Hepatic stellate cell (primary cell): ENCODE measurements at places on chromosomes 6 and 20.

DNA sequence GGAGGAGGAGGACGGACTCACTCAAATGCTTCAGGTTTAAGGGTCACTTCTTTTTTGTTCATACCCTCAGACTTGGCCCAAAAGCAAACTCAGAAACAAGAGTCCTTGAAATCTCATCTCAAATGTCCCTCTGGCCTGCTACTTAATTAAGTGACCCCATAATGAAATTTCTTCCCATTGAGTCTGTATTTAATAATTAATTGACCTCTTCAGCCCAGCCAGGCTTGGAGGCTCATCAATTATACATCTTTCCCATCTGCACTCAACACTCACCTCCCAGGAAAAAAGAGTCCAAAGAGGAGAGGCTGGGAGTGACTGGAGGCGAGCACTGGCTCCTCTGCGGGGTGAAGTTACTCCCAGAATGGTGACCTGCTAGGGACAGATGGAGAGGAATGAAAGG lies 90.5 kb upstream of the EYA2 start:
- DNase-seq, result no peak

GRCh38 chr20:58099956-58100730 lies 128.3 kb downstream of the ANKRD60 start:
- no peak for DNase-seq

GRCh38 chr20:5046656-5047339 lies 45.5 kb upstream of the SLC23A2 start:
- no peak for DNase-seq

DNA sequence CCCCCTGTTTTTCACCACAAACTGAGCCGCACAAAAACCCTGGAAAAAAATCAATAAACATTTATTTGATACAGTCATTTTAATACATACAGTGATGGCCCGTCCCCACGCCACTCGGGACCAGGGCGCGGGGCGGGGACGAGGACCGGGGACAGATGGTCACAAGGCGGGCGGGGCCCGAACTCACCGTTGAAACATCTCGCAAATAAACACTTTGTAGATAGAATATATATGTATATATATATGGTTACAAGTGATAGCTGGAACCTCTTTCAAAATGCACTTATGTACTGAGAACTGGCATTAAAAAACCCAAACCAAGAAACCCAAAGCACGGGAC lies 418 bp upstream of the UCKL1 start:
- no peak for DNase-seq

DNA sequence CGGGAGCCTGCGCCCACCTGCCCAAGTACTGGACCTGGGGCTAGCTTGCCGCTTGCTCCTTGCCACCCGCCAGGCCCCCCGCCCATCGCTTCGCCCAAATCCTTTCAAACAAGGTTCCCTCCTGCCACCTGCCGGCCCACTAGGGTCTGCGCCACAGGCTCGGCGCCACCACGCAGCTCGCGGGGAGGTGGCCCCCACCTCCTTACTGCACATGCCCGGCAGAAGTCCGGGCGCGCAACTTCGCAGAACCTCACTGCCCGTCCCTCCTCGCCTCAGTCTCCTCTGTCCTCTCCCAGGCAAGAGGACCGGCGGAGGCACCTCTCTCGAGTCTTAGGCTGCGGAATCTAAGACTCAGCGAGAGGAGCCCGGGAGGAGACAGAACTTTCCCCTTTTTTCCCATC lies 11.2 kb downstream of the GNAS-AS1 start:
- no peak for DNase-seq

- DNase-seq, result no peak
Observed at GRCh38 chr6:92864966-92865555, 554.3 kb downstream of the EPHA7 start.

GRCh38 chr6:118335325-118335816 lies 212.7 kb upstream of the PLN start:
- DNase-seq, result no peak

- no peak for DNase-seq
Observed at GRCh38 chr6:161701056-161701455, 427.2 kb upstream of the AGPAT4 start.

DNA sequence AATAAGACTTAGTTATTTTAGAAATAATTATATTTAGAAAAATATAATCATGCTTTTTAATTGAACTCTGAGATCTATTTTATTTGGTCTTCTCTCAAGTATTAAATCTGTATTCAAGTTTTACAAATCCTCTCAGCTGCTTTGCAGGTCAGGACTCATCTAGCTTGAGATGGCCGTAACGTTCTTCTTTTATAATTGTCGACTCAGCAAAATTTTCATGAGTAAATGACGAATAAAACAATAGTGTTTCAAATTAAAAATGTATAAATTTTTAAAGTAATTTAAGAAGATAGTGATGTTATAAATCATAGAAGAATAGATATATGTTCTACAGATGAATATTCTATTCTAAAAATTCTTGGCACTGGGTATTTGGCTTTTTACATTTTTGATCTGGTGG lies 957.1 kb upstream of the EYS start:
- no peak for DNase-seq

GRCh38 chr6:92315312-92315711 lies 1104.0 kb downstream of the EPHA7 start:
- no peak for DNase-seq

GRCh38 chr6:167952512-167952859 lies 45.0 kb upstream of the KIF25 start:
- no peak for DNase-seq

DNA sequence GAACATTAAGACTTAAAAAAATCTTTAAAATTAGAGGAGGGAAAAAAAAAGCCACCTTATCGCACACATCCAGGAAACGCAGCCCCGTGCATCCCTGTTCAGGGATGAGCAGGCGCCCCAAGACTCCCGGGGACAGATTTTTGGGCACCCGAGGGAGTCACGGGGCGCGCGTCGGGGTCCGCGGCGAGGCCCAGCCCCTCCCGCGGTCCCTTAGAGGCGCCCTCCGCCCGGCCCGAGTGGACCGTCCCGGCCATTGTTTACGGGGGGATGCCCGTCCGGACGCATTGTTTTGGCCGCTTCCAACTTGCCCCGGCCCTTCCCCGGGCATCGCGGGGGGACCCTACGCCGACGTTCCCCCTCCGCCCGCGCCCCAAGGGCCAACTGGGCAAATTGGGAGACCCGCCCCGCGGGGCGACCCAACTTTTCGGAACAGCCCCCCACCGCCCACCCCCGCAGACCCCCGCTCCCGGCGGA lies 610 bp downstream of the ZNF217 start:
- DNase-seq, result no peak

DNA sequence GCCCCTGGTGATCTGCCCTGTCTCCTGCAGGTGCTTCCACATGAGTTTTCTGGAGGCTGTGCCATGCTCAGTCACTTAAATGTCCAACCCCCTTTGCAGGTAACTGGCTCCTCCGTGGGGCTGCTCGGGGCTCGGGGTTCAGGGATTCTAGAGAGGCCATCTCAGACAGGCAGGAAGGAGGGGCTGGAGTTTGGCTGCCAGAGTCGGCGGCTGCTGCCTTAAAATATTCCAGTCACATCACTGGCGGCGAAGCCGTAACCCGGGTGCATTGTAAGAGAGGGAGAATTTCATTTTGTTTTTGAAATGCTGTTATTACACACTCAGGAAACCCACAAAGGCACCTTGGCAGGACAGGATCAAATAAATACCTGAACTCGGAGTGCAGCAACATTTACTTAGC lies 212.9 kb upstream of the PMEPA1 start:
- DNase-seq, result no peak

DNA sequence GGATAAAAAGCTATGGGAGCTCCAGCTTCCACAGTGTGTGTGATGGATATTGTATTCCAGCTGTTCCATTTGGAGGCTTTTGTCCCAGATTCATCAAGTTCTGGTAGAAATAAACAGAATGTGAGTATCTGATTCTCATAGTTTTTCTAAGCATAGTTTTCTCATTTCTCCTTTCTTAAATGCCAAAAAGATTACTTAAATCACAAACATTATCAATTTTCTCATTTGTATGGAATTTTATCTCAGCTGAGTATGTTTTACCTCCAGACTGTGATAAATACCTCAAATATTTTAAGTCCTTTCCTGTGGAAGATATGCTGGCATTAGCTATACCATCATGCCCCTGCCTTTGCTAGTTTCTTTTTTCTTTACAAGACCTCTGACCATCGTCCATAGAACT lies 767.3 kb downstream of the TFAP2A start:
- no peak for DNase-seq

DNA sequence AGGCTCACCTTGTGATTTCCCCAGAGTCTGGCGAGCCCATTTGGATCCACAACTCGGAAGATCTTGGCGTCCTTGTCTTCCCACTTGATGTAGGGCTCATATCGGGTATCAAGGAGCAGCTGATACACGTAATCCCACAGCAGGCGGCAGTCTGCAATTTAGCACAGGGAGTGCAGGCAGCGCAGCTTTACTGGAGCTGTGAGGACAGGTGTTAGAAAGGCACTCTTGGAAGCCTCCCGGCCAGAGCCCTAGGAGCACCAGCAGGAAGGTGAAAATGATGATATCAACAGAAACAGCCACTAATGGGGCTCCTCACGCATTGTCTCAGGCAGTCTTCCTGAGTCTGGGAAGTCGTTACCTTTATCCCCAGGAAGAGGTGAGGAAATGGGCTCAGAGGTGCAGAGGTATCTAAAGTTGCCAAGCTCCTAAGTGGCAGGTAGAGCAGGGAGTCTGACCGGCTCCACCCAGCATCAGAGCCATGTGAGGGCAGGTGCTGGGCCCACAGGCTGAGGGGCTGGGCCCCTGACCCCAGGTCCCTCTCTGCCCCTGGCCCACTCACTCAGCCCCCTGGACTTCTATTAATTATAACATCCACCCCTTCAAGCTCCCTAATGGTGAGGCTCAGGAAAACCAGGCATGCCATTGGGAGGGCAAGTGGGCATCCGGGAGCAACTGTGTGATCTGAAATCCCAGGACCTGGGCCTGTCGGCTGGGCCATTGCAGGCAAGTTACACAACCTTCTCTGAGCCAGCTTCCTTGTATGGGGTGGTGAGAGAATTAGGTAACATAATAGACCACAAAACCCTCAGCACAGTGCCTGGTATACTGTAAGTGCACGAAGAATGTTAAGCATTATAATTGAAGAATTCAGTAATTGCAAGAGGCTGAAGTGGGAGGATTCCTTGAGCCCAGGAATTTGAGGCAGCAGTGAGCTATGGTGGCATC lies 18.3 kb downstream of the ETV7 start:
- DNase-seq, result peak; percentile 91

DNA sequence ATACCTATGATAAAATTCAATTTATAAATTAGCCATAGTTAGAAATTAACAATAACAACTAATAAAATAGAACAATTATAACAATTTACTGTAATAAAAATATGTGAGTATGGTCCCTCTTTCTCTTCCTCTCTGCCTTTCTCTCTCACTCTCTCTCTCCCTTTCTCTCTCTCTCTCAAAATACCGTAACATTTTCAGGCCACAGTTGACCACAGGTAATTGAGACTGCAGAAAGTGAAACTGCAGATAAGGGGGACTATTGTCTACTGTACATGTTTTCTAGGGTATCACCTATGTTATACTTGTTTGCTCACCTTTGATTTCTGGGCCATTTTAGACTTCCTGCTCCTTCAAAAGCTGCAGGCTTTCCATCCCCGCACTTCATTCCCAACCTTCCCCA lies 46.8 kb downstream of the LY86 start:
- no peak for DNase-seq

GRCh38 chr6:166206510-166207283 lies 39.0 kb upstream of the TBXT start:
- DNase-seq, result no peak

- DNase-seq, result no peak
Observed at GRCh38 chr6:116078945-116079344, 18.3 kb upstream of the FRK start.

DNA sequence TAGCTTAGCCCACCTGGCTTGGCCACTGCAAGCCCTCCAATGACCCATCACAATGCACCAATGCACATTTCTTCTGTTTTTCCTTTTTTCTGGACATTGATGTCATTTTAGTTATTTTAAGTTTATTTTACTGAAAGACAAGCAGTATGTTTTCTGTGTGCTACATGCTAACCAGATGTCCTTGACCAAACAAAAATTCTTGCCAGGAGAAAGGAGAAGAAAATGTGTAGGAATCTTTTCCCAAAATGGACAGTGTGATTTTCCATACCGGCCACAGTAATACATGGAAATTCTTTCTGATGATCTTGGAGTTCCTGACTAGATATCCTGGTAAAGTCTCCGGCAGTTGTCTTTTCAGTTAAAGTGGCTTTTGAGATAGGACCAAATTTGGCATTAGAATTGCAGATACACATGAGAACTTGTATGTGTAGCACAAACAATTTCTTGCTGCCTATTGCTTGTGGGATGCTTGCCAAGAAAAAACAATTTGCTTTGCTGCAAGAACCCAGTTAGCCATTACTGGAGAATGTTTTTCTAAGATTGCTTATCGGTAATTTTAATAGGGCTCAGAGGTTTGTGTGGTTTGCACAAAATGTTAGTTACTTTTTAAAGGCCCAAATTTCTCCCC lies 696.5 kb upstream of the CITED2 start:
- DNase-seq, result no peak

- no peak for DNase-seq
Observed at GRCh38 chr20:47024461-47024937, 129.9 kb downstream of the EYA2 start.

DNA sequence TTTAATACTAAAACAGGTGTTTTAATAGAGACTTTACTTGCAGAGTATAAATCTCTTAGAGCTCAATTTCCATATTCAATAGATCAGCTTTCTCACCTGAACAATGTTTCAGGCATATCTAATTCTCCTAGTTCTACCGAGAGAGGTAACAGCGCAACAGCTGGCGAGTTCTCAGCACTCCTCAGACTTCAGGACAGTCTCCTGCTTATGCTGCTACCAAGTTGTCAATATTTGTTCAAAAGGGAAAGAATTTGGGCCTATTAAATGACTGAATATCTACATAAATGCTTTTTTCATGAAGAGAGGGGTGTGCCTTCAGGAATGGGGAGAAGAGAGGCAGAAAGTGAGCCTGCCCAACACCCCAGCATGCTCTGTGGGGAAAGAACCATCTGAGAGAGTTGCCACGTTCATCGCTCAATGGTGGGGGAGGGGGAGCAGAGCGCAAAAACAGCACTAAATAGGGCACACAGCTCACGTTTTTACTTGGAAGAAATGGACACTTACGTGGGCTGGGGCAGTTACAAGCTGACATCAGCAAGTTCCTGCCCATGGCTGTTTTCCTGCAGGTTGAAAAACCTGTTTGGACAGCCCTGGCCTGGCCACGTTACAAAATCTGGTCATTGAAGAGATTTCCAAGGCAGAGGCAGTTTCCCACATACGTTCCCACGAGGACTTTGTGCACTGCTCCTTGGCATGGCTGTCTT lies 38.0 kb downstream of the EZR start:
- no peak for DNase-seq

DNA sequence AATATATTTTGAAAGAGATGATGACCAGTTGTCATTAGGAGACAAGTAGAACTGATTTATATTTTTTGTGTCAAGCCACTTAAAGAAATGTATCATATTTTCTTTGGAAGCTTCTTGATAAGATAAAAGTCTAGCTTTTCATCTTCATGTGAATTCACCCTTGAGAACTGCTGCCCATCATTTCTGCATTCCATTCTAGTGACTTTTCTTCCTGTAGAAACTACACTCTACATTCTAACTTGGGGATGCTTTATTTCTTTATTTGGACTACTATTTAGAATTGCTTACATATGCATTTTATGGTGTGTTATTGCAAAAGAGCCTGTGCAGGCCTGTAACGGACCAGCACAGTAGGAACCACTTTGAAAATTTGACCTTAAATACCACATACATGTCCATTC lies 335.0 kb upstream of the KCNQ5 start:
- peak; percentile 17 for DNase-seq

GRCh38 chr6:111803371-111803770 lies 69.9 kb downstream of the FYN start:
- DNase-seq, result no peak
